EH (cell line): ENCODE measurements at places on chromosomes 6 and 20.

GRCh38 chr6:3231247-3232016, 4.0 kb upstream of the TUBB2B start:
- peak; percentile 86 for DNase-seq

GRCh38 chr6:105320765-105321164, 82.1 kb downstream of the PREP start:
- no peak for DNase-seq

GRCh38 chr6:108363889-108364313, 69.0 kb downstream of the AFG1L start:
- no peak for DNase-seq

DNA sequence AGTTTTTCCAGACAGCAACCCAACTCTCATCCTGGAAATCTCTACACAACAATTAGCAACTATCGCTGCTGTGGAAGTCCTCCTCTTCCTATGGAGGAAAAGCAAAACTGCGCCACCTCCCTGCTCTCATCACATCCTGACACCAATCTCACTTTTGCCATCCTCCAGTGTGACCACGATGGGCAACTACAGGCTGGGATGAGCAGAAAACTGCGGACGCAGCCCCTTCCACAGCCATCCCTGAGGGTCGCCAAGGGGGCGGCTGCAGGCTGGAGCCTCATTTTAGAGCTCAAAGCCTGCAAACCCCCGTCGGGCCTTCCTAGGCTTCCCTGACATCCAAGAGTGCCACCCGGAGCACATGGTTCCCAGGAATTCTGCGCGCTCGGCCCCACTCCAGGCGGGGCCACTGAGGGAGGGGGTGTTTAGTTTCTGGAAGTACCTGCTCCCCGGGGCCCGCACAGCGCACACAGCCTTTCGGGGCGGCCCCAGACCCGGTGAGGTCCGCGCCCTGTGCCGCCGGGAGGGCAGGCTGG, 1.2 kb downstream of the TCFL5 start:
- DNase-seq = peak; percentile 57

DNA sequence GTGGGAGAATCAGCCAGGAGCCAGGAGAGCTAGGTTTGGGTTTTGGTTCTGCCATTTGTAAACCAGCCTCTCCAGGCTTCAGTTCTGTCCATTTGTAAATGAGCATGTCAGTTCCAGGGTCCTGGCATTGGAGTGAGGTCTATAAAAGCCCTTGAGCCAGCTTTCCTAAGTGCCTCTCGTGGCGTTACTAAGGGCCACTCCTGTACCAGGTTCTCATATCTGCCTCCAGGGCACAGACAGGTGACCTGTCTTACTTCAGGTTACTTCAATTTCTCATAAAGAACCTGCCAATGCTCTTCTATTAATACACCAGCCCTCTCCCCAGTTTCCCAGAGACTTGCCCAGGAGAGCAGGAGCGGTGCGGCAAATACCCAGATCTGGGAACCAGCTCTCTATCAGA, 101.9 kb downstream of the VEGFA start:
- DNase-seq = no peak

DNA sequence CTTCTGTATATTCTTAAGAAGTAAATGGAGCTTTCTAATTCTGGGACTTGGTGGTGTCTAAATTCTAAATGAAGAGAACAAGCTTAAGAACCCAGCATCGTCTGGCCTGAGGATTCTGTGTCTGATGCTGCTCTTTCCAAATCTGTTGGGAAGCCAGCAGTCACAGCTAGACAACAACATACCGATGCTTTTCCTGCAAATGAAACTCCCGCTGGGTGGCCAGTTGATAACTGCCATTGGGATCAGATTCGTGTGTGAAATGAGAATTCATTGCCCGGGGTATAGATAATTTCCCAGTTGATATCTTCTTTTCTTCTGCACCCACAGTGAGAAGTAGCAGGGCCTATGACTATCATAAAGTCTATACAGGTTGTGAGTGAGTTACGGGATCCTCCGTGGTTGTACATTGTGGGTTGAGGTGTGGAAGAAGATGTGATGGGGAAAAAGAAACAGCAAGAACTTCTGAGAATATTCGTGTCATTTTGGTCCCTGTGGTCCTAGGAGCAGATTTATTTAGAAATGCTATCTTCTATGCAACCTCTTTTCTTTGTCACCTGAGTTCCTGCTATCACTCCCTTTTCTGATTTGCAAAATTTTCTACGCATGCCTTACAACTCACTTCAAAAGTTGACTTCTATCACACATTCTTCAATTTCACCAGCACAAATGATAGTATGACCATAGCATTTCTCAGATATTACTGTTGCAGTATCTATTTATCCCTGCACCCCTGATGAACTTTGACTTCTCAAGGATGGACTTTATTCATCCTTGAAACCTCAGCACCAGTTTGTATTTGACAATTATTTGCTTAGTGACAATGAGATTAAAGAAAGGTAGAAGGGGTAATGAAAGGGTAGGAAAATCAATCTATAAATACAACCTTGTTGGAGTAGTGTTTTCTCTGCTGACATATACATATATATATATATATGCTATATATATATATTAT, 10.4 kb downstream of the NOX3 start:
- DNase-seq = no peak

DNA sequence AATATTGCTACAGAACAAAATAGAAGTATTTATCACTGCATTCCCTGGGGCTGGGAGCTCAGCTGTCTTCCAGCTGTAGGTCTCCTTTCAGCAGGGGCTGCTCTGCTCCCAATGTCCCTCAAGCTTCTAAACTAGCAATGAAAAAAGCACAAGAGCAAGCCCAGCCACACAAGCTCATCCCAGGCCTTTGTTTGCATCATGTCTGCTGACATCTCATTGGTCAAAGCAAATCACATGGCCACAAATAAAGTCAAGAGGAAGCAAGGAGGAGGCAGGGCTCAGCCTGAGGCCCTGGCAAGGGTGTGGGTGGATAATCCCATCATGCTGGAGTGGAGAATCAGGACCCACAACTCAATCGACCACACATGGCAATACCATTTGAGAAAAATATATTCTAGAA, 2.2 kb upstream of the BFSP1 start:
- DNase-seq = peak; percentile 80

DNA sequence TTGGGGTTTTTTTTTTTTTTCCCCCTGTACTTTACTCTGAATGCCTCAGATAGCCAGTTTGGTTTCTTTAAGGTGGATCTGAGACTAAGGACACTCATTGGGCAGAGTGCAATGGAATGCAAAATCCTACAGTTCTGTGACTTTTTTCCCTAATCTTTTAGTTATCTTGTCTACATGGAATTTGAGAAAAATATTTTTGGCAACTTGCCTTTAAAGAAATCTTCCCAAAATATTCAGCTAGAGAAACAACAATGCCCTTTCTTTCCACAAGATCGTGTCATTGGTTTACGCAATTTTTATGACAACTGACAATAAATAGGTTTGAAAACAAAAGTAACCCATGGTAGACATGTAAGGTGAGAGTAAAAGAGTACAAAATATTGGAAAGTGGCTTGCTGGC, 171.7 kb upstream of the LAMP5 start:
- peak; percentile 56 for DNase-seq

GRCh38 chr20:61437280-61438206, 185.5 kb downstream of the CDH4 start:
- DNase-seq = peak; percentile 71

GRCh38 chr20:10185741-10186558, 32.7 kb upstream of the SNAP25 start:
- DNase-seq = no peak

GRCh38 chr20:62482146-62482809, 6.5 kb upstream of the GATA5 start:
- DNase-seq = no peak

GRCh38 chr20:48139262-48140041, 354.2 kb upstream of the SULF2 start:
- peak; percentile 89 for DNase-seq

DNA sequence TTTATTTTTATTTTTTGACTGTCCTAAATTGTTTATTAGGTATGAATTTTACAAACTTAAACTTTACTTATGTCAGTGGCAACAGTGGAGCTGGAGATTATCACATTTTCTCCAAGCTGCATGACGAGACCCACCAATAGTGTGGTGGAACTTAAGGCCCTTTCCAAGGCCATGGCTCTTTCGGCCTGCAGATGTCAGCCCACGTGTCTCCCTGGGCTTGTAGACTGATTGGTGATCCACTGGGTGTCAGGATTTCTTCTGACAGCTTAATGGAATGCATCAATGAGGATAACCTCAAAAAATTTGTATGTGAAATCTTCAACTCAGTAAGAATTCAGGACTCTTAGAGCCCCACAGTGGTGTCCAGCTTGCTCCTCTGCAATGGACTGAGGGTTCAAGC, 32.3 kb upstream of the OVOL2 start:
- DNase-seq = peak; percentile 7

- DNase-seq = peak; percentile 67
These were observed 3.6 kb upstream of the PHF1 start for GRCh38 chr6:33407132-33407718.

DNA sequence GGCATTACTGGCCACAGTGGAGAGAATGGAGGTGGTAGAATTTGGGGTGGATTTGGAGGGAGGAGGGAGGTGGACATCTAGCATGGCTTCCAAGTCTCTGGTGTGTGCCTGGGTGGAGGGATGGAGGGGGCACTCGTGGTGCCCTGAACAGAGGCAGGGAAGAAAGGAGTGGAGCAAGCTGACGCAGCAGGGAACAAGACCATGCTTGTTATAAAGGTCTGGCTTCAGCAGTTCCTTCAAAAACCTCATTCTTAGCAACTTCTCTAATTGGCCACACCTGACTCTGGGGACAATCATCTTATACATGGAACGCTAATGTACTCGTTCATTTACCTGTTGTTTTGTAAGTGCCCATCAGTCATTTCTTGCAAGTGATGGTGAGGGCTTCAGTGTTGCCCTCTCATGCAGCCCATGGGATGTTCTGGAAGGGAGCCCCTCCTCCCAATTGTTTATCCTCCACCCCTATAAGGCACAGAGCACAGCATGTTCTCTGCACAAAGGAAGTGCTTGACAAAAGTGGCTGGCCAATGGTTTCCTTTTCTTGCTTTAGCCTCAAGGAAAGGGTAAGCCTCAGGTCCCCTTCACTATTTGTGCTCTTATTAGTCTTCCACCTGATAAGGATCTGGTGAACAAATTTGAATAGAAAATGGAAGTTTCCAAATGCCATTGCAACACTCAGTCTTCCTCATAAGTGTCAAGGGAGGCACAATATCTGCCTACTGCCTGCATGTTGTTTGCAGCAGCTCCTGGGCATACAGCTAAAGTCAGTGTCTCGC, 39.3 kb downstream of the GFOD1 start:
- DNase-seq = no peak

- DNase-seq = peak; percentile 50
These were observed 161.6 kb upstream of the EXOC2 start for GRCh38 chr6:854406-855118.

- DNase-seq = no peak
These were observed 39.0 kb upstream of the TBXT start for GRCh38 chr6:166206510-166207283.

DNA sequence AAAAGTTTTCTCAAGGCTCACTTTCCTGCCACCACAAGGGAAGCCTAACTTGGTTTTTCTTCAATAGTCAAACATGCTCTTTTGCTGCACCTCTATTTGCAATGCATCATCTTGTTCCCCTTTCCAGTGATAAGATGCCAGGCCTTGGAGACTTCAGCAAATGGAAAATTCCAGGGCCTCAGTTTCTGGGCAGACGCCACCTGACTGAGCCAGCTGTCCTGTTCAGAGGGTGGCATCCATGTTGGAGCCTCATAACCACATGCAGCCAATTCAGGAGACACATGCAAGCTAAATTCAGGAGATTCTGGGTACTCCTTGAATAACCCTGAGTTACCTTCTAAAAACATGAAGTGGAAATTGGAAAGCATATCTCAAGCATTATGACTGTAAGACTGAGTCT, 285.6 kb upstream of the RNF24 start:
- DNase-seq = no peak

DNA sequence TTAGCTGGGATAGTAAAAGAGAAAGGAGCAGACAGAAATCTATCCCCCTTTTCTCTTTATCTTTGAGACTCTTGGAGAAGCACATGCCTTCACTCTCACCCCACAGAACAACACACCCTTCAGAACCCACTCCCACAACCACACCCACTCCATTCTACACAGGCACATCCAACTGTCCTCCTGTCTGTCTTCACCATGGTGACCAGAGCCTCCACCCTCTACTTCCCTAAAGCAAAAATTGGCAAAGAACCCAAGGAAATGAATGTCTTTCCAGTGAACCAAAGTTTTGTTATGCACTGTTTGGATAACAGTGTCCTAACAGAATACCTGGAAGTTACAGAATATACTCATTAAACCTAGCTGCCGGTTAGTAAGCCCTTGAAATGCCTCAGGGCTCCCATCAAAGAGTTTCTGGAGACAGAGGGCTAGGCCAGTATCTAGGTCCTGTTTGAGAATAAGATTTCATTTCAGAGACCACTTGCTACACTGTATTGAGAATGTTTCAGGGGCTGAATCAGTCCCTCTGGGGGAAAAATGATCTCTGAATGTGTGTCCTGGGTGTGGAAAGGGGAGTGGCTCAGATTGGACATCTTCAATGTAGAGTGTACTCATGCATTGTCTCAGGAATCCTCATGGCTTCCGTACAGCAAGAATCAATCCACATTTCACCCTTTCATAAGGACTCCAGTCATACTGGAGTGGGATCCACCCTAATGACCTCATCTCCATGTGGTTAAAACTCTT, 101.1 kb downstream of the LY86 start:
- DNase-seq = peak; percentile 33

DNA sequence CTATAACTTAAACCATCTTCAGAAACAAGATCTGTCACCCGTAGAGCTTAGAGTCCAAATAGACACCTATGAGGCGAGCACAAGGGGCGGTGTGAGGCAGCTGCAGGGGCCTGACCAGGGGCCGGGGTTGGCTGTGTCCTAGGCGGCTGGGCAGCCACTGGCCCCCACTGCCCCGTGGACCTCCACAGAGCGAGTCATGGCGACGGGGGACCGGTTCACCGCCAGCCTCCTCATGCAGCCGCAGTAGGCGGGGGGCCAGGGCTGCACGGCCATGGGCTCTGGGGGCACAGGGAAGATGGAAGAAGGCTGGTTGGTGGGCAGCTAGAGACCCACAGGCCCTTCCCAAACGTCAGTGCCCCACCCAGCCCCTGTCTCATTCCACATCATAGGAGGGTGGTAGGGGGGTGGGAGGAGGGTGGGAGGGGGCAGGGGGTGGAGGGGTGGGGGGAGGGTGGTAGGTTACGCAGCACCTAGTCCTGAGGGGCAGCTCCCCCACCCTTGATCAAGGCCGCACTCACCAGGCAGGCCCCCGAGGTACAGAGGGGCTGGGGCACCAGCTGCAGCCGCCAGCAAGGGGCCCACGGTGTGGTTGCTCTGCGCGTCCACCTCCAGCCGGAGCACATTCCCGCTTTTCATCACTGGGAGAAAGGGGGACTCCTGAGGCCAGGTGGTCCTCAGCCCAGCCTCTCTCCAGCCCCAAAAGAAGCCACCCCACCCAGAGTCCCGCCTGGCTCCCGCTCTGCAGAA, 6.6 kb downstream of the ADRM1 start:
- no peak for DNase-seq
